NB4 (cell line): ENCODE measurements at places on chromosomes 16 and 17.
A peak's percentile ranks its signal among the peaks of the same experiment; 100 is the strongest.

GRCh38 chr16:73083271-73083670 is 35.3 kb upstream of the ZFHX3 start:
- DNase-seq = no peak

- peak; percentile 87 for DNase-seq
These were observed 6.7 kb upstream of the SLC25A39 start for GRCh38 chr17:44331249-44331760.

GRCh38 chr17:50665838-50666237 is 31.2 kb downstream of the ABCC3 start:
- no peak for DNase-seq

GRCh38 chr16:23843143-23843542 is 7.4 kb downstream of the PRKCB start:
- no peak for DNase-seq

DNA sequence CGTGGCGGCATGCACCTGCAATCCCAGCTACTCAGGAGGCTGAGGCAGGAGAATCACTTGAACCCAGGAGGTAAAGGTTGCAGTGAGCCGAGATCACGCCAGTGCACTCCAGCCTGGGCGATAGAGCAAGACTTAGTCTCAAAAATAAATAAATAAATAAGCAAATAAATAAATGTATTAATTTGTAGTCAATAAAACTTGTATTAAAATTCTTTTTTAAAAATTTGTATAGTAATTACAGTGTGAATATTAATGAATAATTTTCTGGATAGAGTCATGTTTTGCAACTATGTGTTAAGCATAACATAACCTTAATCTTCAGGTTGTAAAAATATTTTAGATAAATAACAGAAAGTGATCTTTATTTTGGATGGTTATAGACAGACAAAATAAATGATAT is 27.2 kb upstream of the DUSP14 start:
- DNase-seq = no peak

DNA sequence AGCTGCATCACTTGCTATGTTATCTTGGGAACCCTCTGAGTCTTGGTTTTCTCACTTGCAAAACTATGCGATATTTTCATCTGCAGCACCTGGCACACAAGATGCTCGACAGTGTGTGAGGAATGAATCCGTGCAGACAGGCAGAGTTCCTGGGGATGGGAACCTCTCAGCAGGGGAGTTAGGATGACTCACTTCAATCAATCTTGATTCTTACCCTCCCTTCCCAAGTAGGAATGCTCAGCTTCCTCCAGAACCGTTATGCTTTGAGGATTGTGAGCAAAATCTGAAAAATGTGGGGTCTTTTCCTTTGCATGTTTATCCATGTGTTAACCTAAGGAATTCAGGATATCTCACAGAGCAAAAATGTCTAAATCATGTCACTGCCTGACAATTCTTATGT is 68.9 kb upstream of the HNF1B start:
- no peak for DNase-seq

GRCh38 chr16:58451945-58452401 is 48.0 kb upstream of the NDRG4 start:
- DNase-seq = peak; percentile 27

DNA sequence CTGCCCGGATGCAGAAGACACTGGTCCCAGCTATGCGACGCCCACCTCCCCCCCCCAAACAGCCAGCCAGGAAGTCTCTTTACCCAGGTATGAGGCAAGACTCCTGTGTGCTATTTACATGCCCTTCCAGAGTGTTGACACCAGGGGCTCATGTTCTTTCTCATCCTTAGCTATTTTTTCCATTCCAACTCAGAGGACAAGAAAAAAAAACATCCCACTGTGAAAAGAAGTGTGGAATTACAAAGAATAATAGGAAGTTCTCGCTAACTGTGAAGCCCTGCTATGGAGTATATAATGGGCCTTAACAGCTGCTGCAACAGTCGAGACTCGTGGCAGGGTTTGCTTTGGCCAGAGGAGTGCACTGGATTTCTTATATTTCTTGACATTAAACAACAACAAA is 584.9 kb downstream of the CDH13 start:
- no peak for DNase-seq

DNA sequence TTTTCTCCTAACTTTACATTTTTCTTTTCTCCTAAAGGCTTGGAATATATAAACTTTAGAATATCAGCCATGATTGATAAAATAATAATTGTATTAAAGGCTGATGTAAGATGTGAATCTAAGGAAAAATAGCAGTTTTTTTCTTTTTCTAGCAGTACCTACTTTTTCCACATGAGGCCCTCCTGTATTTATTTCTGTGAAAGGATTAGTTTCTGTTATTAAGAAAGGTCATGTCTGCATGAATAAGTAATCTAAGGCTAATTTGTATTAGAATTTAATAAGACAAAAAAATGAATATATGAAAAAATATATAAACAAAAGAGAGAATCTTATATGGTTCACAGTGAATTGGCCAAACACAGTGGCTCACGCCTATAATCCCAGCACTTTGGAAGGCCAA is 85.3 kb downstream of the STXBP4 start:
- DNase-seq = no peak

GRCh38 chr16:28140788-28141618 is 70.8 kb downstream of the XPO6 start:
- peak; percentile 71 for DNase-seq

DNA sequence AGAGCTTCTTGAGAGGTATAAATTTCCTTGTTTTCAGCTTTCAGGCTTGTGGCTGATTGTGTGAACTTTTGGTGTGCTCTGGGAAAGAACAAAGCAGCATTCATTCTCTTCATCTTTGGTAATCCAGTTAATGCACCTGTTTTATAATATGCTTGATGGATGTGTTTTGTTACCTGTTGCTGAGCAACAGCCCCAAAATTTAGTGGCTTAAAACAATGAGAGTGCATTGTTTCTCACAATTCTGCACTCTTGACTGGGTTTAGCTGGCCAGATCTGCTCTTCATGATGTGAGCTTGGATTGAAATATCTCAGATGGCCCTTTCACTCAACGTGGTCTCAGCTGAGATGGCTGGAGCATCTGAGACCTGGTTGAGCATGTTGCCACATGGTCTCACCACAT is 58.7 kb upstream of the NOL11 start:
- DNase-seq = no peak

- DNase-seq = no peak
These were observed 155.9 kb upstream of the MYOCD start for GRCh38 chr17:12509801-12510200.

DNA sequence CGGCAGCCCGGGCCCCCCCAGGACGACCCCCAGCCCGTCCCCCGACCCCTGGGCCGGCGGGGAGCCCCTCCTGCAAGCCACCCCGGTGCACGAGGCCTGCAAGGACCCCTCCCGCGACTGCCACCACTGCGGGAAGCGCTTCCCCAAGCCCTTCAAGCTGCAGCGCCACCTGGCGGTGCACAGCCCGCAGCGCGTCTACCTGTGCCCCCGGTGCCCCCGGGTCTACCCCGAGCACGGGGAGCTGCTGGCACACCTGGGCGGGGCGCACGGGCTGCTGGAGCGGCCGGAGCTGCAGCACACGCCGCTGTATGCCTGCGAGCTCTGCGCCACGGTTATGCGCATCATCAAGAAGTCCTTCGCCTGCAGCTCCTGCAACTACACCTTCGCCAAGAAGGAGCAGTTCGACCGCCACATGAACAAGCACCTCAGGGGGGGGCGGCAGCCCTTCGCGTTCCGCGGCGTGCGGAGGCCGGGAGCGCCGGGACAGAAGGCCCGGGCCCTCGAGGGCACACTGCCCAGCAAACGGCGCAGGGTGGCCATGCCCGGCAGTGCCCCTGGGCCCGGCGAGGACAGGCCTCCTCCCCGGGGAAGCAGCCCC is 15.6 kb upstream of the ZFPM1 start:
- peak; percentile 75 for DNase-seq

DNA sequence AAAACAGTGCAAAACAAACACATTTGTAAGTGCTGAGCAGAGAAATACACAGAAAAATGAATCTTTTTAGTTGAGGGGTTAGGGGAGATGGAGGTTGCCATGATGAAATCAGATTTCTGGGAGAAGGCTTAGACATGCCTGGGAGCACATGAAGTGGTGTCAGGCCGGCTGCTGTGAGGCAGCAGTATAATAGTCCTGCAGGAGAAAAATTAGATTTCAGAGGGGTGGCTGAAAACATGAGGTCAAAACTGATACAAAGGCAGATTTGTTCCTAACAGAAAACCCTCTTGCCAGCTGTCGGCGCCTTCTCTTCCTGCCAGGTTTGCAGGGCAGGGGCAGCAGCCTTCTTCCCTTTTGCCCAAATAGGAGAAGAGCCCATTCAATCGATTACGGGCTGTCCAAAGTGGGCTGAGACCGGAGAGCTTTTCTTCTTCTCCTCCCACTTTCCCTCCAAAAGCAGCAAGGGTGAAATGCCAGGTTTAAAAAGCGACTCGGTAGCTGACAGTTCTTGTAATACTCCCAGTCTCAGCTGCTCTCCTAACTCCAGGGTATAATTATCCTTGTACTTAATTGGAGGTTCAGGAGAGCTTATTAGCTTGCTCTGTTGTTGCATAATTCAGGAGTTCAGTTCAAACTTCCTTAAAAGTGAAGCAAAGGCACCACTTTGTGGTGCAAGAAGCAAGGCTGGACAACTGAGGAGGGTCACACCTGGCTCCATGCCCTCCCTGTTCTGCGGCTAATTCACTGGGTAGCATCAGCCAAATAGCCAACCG is 80.0 kb downstream of the PCTP start:
- peak; percentile 14 for DNase-seq

GRCh38 chr16:19299565-19299964 is 14.0 kb downstream of the CLEC19A start:
- DNase-seq = no peak

- no peak for DNase-seq
These were observed 4.2 kb upstream of the CDH1 start for GRCh38 chr16:68732741-68733399.

DNA sequence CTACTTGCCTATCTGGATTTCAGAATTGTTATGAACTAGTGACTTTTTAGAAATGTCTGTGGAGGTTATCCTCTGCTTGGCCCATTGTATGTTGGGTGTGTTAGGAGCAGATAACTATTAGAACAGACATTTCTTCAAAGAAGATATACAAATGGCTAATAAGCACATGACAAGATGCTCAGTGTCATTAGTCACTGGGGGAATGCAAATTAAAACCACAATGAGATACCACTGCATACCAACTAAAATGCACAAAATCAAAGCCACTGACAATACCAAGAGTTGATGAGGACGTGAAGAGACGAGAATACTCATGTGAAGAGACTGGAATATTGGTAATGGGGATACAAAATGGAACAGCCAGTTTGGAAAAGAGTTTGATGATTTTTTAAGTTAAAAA is 39.2 kb downstream of the CEP112 start:
- DNase-seq = no peak

DNA sequence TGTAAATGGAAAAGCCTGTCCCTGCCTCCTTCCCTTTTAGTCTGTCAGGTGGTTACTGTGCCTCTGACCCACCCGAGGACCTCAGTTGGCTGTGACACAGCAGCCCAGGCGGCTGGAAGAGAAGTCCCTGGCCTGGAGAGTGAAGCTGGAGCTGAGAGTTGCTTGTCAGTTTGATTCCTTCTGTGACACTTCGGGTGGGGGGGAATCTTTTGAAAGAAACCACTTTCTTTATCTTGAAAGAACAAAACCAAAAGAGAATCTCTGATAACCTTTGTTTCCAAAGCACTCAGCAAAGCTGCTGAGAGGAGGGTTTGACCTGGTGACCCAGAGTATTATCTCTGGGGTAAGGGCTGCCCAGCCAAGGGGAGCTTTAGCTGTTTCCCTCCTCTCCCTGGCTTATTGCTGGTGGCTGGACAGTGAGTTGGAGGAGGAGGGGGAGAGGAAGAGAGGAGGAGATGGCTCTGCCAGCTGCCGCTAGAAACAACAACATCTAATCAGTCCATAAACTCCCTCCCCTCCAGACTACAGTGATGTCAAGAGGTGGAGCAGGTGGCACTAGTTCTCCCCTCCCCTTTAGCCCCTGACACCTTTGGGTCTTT is 34.0 kb downstream of the YPEL2 start:
- DNase-seq = peak; percentile 14

- no peak for DNase-seq
These were observed 4.2 kb upstream of the MAFG start for GRCh38 chr17:81931557-81932332.

DNA sequence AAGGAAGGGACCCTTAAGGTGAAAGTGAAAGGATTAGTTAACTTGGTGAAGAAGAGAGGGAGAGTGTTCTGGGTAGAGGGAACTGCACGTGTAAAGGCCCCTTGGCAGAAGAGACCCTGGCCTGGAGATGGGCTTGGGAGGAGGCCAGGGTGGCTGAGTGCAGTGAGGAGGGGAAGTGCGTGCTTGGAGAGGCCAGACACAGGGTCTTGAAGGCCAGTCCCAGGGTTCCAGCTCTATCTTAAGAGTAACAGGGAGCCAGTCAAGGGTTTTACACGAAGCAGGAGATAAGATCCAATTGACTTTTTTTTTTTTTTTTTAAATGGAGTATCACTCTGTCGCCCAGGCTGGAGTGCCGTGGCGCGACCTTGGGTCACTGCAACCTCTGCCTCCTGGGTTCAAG is 15.2 kb upstream of the DOK4 start:
- no peak for DNase-seq

DNA sequence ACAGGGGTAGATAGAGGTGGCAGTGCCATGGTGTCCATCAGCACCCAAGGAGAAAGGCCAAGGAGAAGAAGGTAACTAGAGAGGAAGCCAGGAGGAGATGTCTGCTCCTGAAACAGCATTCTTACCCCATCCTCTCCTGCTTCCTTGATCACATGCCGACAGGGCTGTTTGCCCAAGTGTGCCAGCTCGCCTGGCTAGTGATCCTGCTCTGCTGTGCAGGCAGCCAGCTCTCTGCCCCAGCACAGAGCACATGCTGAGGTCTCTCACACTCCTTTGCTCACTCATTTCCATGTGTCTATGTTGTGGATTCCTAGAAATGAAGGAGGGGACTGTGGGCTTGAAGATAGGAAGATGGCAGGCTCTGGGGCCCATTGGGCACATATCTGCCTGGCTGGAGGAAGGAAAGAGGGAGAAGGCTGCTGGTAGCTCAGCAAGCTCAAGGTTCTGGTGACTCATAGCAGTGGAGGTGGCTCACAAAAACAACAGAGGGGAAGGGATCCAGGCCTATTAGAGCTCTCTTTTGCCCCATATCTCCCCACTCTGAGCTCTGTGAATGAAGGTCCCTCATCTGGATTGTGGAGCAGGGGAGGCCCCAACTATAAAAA is 54.3 kb downstream of the NEUROD2 start:
- DNase-seq = peak; percentile 52

DNA sequence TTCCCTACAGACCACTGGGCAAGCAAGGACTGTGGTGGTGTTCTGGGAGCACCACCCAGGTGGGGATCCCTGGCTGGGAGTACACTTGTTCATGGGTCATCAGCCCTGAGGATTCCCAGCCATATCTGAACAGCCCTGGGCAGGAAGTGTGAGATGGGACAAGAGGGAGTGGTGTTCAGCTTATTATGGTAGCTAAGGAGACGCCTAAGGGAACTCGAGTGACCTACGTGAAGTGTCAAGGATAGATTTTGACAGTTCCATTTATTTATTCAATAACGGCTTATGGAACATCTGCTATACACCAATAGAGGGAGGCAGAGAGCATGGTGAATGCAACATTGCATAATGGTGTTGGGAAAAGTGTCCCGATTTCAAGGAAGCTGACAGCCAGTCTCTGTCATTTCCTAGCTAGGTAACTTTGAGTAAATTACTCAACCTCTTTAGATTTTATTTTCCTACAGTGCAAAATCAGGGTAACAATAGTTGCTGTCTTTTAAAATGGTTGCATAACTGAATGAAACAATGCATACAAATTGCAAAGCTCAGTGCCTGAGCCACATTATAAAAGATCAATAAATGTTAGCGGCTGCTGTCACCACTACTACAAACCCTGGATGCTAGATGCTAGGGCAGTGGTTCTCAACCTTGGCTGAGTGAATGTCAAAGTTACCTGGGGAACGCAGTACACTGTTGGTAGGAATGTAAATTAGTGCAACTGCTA is 534.1 kb downstream of the GRIN2A start:
- DNase-seq = peak; percentile 31
